NCI-H446 treated with DMSO at 0.1 percent for 48 hours (cell line): ENCODE measurements at places on chromosomes 7 and 10.

GRCh38 chr10:103668351-103669242 lies 175.1 kb downstream of the NEURL1 start:
- DNase-seq, result no peak

- DNase-seq, result no peak
Measured at GRCh38 chr10:100743626-100744135, 1.7 kb upstream of the PAX2 start.

DNA sequence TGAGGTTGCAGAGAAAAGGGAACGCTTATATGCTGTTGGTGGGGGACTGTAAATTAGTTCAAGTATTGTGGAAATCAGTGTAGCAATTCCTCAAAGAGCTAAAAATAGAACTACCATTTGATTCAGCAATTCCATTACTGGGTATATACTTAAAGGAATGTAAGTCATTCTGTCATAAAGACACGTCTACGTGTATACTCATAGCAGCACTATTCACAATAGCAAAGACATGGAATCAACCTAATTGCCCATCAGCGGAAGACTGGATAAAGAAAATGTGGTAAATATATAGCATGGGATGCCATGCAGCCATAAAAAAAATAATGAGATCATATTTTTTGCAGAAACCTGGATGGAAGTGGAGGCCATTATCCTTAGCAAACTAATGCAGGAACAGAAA lies 100.0 kb upstream of the NPSR1 start:
- DNase-seq, result no peak

DNA sequence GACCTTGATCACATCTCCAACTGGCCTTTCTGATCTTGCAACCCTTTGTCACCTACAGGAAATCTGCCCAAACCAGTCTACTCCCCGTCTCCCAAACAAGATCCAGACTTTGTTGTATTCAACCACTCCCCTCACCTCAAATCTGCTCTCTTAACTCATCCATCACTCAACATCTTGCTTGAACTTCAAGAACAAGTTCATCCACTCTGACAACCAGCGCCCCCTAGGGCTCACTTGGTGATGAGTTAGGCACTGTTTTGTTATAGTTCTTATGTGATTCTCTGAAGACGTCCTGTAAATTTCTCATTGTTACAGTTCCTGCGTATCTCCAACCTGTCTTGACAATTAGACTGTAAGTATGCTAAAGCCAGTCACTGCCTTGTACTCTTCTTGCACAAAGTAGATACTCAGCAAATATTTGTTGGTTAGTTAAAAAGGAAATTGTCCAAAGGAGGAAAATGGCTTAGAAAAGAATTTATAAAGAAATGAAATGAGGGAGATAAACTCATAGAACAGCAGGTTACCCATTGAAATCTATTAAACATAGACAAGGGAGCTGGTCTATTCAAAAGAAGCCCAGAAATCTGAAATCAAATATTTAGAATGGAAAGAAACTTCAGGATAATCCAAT lies 5.3 kb downstream of the FRMD4A start:
- DNase-seq, result no peak

GRCh38 chr10:102286216-102286615 lies 40.9 kb downstream of the GBF1 start:
- DNase-seq, result no peak
